ENCODE measurements at places on chromosomes 2 and 18. TPM values are rescaled to one million over a fixed set of nuclear protein-coding genes. Genes with fewer than 3 reads are reported as not detected.

The LBX2 gene
- not detected for total RNA-seq

The DOK6 gene
- total RNA-seq = not detected

The MOCOS gene
- total RNA-seq = 7.5 TPM

The RAPGEF4 gene
- total RNA-seq = 3.2 TPM

The EVA1A gene
- 28.7 TPM for total RNA-seq

The GPR45 gene
- not detected for total RNA-seq

The INHA gene
- total RNA-seq = 2.0 TPM

The AQP12A gene
- total RNA-seq = not detected

The TMEM178A gene
- 1.5 TPM for total RNA-seq

DNA sequence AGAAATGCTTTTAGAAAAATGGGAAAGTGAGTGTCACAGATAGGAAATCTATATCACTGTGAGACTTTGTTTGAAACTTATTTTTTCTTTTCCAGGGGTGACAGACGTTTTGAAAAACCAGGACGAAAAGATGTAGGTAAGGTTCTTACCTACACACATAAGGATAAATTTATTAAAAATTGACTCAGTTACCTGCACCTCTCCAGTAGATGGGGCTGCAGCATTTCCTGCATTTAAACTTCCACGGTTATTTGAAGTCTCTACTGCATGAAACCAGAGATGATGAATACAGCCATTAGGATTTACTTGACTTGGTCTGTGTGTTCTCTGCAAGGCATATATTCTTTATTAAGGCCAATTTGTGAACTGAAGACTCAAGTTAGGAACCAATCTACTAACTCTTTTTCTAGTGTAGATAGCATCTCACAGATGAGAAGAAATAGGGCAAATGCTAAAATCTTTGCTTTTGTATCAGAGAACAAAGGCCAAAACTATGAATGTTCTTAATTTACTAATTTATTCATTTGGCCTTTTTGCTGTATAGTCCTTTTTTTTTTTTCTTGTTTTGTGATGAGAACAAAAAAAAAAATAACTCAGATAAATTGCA is 15.0 kb downstream of the KCNJ13 start:
- DNase-seq = peak; percentile 39

GRCh38 chr2:75500633-75501032 is 60.1 kb downstream of the EVA1A start:
- peak; percentile 48 for DNase-seq

- no peak for DNase-seq
Observed at GRCh38 chr2:143807671-143808070, 678.5 kb downstream of the ARHGAP15 start.

- DNase-seq = no peak
Observed at GRCh38 chr2:112062894-112063293, 7.8 kb downstream of the TMEM87B start.

DNA sequence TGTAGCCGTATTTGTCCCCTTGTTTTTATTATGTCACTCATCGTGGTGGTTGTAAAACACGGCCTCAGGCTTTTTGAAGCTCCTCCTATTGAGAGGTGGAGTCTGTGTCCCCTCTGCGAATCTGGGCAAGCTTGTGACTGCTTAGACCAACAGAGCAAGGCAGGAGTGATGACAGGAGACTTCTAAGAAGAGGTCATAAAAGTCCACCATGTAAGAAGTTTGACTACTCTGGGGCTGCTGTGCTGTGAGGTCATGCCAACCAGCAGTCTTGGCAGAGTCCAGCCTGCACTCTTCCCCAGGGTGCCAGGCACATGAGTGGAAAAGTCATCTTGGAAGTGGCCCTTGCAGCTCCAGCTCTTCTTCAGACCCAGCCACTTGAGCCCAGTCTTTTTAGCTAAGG is 83.8 kb upstream of the SPTBN1 start:
- DNase-seq = no peak

GRCh38 chr2:33291278-33292013 is 185.0 kb upstream of the RASGRP3 start:
- peak; percentile 47 for DNase-seq

- DNase-seq = no peak
Observed at GRCh38 chr18:30920351-30920750, 122.2 kb downstream of the DSC3 start.

DNA sequence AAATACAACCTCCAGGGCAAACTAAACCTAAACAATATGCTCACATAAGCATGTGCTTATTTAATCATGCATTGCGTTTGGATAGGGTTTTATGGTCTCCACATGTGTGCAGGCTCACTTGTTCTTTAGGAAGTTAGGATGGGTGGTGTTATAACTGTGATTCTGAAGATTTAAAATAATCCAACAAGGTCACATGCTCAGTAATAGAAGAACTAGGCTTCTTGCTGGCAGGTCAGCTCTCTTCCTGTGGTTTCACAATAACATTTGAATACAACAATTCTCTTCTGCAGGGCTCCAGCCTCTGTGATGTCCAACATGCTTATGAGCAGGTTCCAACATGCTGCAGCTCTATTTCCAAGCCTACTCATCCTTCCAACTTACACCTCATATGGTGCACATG is 84.0 kb downstream of the MYL12B start:
- DNase-seq = peak; percentile 91

- no peak for DNase-seq
Observed at GRCh38 chr18:6269660-6270332, 144.9 kb downstream of the L3MBTL4 start.

- DNase-seq = no peak
Observed at GRCh38 chr2:219560037-219560892, 11.1 kb downstream of the OBSL1 start.

- peak; percentile 65 for DNase-seq
Observed at GRCh38 chr2:85799215-85799956, 45.6 kb downstream of the ATOH8 start.

DNA sequence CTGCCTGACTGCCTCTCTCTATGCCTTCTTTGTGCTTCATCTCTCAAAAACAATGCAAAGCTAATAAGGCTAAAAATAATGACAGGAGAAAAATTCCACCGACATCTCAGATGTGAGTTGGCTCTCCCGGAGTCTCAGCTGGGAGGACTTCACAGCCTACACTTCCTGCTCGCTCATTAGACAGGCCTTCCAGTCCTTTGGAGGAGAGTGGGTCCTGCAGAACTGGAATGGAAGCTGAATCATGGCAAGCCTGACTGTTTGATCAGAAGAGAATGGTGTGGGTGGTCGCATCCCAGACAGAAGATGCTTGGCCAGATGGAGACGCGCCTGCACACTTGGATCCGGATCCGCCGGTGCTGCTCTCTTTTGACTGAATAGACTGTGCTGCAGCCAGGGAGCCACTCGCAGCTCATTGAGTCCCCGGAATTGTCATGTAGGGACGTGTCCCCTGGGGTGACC is 49.7 kb downstream of the TRIB2 start:
- DNase-seq = peak; percentile 67

DNA sequence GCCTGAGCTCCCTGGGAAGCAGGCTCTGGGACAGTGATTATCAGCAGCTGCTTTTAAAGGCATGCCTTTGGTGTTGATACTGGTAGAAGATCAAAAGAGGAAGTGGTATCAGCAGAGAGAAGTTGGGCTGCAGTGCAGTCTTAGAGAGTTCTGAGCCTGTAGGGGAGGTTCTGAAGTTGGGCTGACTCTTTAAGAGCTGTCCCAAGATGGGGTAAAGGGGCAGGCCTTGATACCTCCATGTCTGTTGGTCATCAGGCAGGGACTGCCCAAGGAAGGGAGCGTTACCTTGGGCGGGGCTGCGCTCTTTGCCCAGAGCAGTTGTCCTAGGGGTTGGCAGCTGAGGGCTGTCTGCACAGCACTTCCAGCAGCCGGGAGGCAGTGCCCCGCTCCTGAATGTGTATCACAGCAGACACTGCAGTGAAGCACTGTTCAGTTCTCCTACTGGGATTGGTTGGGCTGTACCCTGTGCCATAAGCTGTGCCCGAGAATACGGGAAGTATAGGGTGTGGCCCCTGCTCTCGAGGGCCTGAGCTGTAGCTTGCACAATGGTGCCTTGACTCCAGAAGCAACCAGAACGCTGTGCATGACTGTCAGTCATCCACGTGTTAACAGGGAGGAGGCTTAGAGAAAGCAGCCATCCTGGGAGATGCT is 177.0 kb downstream of the CTIF start:
- no peak for DNase-seq

DNA sequence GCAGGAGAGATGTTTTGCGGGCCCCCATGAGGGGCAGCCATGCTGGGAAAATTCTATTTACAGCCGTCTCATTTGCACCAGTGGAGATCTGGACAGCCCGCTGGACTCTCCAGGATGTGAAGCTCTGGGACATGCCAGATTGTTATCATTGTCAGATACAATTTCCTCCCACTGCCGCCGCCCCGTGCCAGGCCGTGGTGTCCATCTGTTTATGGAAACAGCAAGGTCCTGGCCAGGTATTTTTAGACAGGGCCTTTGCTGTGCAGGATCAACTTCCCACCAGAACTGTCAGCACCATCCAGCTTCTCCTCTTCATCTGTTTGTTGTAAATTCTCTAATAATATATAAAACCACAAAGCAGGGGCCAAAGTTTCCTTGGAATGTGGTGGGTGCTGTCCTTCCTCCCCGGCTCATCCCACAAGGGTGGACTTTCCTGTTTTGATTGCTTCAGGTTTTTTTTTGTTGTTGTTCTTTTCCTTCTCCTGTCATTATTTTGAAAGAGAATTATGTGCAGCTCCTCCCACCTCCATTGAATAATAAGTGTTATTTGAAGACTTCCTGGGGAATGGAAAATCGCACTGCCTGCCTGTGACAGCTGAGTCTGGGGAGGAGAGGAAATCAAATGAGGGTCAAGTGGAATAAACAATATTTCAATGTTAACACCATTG is 398.1 kb downstream of the TNS1 start:
- DNase-seq = no peak

GRCh38 chr2:197122821-197123220 is 187.8 kb downstream of the ANKRD44 start:
- DNase-seq = peak; percentile 5

All from mammary epithelial cell (primary cell).